NCI-H1930 (cell line): ENCODE measurements at places on chromosomes 1 and 21.

DNA sequence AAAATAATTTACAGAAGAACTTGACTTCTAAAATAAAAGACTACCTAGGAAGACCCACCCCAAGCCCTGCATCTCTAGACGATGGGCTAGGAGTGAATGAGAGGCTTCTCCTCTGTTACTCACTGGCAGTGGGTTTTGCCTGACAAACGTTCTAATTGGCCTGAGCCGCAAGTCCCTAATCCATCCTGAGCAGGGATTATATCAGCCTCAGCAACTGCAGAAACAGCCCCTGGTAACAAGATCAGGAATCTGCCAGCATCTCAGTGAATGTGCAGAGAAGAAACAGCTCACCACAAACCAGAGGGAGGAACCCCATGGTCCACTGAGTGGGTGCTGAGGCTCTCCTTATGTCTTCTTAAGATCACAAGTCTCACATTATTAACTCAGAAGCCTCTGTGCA, 240.6 kb downstream of the BRINP2 start:
- DNase-seq, result no peak

GRCh38 chr1:68270951-68271350, 38.6 kb upstream of the WLS start:
- DNase-seq, result no peak

- DNase-seq, result no peak
These were observed 43.4 kb downstream of the WDR64 start for GRCh38 chr1:241695246-241696171.

DNA sequence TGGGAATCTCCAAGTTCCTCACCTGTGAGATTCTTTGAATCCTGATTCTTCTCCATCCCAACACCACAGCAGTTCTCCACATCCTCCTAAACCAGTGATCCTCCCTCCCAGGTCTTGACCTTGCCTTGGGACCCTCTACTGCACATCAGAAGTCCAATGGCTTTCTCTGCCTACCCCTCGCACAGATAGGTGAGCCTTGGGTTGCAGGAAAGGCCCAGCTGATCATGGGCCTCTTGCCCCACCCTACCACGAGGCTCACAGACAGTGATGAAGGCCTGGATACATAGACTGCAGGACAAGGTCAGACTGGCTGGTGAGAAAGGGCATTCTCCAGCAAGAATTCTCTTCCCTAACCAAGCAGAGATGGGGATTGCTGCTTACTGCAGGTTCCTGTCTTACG, 825 bp downstream of the FABP3 start:
- DNase-seq, result no peak

DNA sequence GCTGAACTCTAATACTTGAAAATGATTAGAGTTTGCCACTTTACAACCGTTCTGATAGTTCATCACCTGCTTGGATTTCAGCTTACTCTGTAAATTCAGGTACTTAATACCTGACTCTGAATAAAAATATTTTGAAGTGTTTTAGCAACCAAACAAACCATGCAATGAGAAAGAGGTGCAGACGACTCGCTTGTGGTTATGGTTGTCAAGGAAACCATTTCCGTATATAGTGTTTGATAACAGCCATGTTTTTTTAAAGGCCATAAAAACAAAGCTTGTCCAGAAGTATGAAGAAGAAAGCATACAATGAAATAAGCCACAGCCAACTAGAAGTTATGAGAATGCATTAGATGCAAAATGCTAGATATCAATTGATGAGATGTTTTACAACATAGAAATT, 167.2 kb upstream of the HMCN1 start:
- no peak for DNase-seq

DNA sequence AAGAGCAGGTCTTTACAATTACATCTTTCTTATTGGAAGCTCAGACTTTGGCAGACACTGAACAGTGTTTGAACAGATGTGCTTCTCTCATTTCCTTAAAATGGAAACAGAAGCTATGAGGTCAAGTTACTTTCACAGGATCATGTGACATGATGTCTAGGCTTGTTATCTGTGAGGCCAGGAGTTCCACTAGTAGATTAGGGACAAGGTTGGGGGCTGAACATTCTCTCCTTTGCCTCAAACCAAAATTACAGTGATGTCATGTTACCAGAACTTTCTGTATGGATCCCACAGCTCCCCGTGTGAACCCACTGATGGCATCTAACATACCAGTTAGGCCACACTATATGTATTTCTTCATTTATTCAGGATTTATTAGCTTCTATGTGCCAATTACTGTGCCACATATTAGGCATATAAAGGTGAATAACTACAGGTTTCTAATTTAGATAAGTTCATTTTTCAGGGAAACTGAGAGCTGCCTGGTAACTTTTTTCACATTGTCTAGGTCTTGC, 6.0 kb downstream of the DYNLT5 start:
- DNase-seq, result no peak

DNA sequence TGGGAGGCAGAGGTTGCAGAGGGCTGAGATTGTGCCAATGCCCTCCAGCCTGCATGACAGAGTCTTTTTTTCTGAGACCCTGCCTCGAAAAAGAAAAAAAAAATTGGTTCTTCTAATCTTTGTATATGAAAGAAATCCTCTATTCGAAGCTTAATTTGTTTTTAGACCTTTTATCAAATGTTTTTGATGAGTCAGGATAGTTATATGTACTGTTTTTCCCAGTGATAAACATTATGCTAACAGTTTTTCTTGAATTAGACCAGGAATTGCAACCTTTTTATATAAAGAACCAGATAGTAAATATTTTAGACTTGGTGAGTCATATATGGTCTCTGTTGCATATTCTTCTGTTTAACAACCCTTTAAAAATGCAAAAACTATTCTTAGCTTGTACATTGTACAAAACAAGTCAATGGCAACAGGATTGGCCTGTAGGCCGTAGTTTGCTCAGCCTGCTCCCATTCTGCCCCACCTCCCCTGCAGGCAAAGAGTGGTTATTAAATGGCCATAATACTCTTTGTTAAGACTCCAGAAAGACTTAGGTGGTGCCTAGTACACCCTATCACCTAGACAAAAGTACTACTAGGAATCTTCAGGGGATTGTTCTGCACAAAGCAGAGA, 45.2 kb downstream of the LYST start:
- DNase-seq, result no peak

GRCh38 chr1:199857108-199857507, 170.4 kb upstream of the NR5A2 start:
- DNase-seq, result no peak

DNA sequence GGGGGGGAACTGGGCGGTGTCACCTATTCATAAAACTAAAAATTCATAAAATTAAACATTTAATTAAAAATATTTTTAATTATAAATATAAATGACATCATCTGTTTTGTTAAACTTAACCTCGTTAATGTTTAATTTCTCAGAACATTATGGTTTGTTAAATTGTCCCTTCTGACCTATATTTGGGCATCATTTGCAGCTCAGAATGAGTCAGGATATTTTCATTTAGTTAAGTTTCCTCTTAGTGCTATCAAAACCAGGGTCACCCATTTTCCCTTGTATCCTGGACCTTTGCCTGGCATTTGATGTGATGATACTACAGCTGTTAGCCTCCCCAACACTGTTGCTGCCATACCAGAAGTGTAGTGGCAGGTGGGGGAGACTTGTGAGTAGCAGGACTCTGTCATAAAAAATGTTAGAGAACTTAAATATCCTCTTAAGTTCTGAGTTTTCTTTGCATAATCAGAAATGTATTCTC, 30.3 kb downstream of the TSNAX start:
- no peak for DNase-seq

GRCh38 chr1:182877842-182878241, 38.7 kb downstream of the DHX9 start:
- DNase-seq, result no peak

DNA sequence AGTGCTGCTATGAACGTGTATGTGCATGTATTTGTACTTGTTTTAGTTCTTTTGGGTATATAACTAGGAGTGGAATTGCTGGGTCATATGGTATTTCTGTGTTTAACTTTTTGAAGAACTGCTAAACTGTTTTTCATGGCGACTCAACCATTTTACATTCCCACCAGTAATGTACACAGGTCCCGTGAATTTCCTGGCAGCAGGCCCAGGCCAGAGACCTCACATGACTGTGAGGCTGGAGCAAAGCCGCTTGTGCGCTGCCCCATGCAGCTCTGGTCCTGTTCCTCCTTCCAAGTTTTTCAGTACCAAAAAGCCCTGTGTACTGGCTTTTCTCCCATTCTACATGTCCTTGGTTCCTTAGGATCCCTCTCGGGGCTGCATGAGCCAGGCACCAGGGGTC, 29.6 kb downstream of the ACOT11 start:
- no peak for DNase-seq

DNA sequence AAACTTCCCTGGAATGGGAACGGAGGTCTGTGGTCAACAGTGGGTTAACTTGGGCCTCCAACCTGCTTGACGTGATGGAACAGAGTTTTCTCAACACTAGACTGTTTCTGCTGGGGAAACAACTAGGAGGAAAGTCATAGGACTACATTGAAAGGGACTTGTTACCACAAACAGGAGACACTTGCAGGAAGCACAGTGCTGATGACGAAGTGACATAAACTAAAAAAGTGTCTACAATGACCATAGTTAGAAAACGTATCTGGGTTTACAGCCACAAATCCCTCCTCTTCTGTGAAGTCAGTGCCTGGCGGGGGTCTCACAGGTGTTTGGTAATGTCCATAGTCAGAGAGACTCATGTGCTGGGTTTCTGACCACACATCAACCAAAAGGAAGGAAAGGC, 86.3 kb downstream of the FCRL5 start:
- DNase-seq, result no peak

DNA sequence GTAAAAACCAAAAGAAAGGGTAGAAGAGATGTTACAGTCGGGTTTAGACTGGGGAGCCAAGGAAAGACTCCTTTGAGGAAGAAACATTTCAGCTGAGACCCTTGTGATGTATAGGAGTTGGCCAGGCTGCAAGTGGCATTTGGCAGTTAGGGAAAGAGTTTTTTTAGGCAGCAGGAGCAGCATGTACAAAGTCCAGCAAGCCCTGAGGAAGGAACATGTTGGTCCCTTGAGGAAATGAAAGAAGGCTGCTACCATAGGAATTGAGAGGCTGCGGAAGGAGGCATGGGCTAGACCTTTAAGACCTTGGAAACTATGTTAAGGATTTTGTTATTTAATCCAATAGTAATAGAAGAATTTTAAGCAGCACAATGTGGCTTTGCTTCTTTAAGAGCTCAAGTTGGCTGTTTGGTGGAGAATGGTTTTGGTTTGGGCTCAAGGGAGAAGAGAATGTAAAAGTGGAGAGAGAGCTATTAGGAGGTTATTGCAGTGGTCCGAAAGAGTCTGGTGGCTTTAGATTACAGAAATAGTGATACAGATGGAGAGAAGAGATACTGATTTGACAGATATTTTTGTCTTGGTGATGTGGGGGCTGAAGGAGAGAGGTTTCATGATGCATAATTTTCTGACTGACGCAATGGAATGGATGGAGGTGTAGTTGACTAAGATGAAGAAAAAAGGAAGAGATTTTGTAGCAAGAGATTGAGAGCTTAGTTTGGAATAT, 26.6 kb downstream of the SMAP2 start:
- no peak for DNase-seq

- DNase-seq, result no peak
These were observed 112.0 kb downstream of the SYF2 start for GRCh38 chr1:25120281-25120680.

DNA sequence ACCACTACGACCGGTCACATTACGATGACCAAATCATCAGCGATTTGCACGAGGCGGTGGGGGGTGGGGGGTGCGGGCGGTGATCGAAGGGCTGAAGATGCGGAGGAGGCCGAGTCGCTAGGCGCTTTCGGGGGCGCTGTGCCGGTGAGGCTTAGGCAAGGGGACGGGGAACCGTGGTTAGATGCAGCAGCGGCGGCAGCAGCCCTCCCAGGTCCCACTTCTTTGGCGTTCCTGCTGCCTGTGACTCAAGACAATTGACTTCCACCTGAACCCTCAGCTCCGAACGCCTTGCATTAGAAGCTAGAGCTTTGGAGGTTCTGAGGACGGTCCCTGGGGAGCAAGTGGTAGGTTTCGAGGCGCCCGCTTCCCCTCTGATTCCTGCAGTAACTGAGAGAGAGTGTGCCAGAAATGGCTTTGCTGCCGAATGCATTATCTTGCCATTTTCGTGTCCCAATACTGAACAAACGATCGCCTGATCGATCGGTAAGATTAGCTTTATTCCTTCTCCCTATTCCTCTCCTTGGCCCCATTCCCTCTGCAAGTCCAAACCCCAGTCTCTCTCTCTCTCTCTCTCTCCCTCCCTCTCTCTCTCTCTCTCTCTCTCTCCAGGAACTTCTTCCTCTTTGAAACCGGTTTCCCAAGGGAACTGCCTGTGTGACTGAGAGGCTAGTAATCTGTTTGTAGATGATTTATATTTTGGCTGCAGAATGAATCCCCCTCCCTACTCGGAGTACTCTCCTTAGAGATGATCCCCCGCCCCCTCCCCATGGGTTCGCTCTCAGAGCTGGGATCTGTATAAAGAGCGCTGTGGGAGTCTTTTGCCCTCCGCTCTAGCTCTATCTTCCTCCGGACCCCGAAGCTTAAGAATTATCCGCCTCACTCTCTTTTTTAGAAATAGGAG, 735 bp upstream of the BRINP3 start:
- no peak for DNase-seq

DNA sequence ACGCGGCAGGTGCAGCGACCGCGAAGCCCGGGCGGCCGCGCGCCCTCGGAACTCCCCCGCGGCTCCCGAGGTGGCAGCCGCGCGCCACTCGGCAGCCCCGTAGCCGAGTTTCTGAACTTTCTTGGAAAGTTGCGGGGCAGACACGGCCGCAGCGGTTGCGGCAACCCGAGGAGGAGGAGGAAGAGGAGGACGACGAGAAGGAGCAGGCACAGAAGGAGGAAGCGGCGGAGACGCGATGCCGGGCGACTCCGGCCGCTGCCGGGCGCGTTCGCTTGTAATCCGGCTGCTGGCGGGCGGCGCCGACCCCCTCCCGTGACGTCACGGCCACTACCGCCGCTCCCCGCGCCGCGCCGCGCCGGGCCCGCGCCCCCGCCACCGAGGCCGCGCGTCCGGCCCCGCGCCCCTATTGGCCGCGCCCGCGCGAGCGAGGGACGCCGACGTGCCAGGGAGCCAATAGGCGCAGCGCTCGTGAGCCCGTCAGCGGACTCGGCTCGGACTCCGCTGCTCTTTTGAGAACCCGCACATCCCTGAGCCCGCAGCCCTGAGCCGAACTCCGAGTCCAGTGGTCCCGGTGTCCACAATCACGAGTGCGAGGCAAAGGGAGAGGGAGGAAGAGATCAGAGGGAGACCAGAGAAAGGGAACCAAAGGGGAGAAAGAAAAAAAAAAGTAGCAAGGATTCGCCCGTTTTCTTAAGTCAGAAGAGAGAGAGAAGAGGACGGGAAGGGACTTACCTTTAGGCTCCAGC, 736 bp upstream of the BARHL2 start:
- no peak for DNase-seq

- DNase-seq, result no peak
These were observed 93.6 kb upstream of the ACTRT2 start for GRCh38 chr1:2927393-2928360.

- no peak for DNase-seq
These were observed 499.2 kb downstream of the PLPP3 start for GRCh38 chr1:56080123-56080522.

- no peak for DNase-seq
These were observed 47.4 kb upstream of the RAB4A start for GRCh38 chr1:229223498-229223897.

GRCh38 chr21:45546636-45547544, 4.7 kb upstream of the SLC19A1 start:
- DNase-seq, result no peak
